ENCODE measurements at places on chromosomes 16 and 17. TPM values are rescaled to one million over a fixed set of nuclear protein-coding genes. Genes with fewer than 3 reads are reported as not detected.

Gene CCR7
- not detected for total RNA-seq

GRCh38 chr16:15822957-15823356 lies 33.9 kb downstream of the MYH11 start:
- no peak overlapping the region for H3K27ac ChIP-seq
- H3K4me1 ChIP-seq: peaks cover 11% of the 10 kb centered on the region
- no peaks in the 10 kb centered on the region for H3K36me3 ChIP-seq

DNA sequence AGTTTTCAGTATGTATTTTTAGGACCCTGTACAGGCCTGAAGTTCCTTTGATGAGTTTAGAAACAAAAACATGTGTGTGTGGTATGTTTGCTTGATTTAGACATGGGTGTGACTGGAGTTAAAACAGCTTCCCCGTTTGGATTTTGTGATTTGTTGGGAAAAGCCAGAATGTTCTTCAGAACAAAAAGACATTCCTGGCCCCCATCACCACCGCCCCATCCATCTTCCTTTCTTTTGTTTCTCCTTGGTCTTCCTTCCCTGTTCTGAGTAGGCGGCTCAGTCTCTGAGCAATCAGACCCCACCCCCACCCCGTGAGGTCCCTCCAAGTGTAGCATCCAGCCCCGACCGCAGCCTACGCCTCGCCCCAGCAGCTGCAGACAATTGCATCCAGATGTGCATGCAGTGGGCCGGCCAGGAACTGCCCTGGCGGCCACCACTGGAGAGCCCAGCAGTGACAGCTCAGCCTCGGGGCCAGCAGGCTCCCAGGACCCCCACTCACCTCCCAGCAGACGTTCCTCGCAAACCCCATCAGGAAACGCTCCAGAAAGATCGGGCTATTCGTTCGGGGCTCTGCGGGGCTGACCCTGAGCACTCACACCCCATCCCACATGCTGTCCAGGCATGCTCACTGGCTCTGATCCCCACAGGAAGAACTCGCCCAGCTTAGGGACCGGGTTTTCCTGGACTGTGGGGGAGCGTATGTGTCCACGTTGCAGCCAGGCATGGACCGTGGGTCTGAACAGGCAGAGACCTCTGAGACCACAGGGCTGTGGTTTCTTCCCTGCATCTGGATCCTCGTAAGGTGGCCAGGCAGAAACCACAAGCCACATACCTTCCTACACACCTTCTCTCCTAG lies 99.8 kb upstream of the CDH5 start:
- no peaks in the 10 kb centered on the region for H3K27me3 ChIP-seq
- H3K36me3 ChIP-seq: no peaks in the 10 kb centered on the region
- DNase-seq: peak; percentile 39
- H3K4me1 ChIP-seq: no peaks in the 10 kb centered on the region
- no peak overlapping the region for H3K4me3 ChIP-seq
- H3K27ac ChIP-seq: no peak overlapping the region

DNA sequence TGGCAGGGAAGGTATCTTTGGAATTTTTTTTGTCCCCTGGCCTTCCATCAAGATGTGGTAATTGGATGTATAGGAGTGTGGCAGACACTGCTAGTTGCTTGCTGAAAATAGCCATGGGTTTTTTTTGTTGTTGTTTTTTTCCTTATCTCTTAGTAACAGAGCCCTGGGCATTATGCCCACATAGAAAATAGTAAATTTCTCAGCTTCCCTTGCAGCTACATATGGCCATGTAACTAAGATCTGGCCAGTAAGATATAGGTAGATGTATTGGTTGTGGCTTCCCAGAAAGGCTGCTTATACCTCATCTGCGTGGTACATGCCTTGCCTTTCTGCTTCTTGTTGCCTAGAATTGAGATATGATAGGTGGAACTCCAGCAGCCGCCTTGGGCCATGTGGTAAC lies 349.9 kb downstream of the CPPED1 start:
- H3K4me1 ChIP-seq: no peaks in the 10 kb centered on the region
- H3K27ac ChIP-seq: no peak overlapping the region
- H3K27me3 ChIP-seq: no peaks in the 10 kb centered on the region

GRCh38 chr16:57623251-57624043 lies 5.0 kb upstream of the ADGRG1 start:
- H3K4me3 ChIP-seq: peak overlapping the region; percentile 8
- peaks cover 27% of the 10 kb centered on the region for H3K4me1 ChIP-seq
- no peaks in the 10 kb centered on the region for H3K36me3 ChIP-seq

All from pancreas (tissue), 10 donors.